ENCODE measurements at places on chromosomes 3 and 15.

- no peak for DNase-seq
Observed at GRCh38 chr3:107392549-107393165, 15.4 kb downstream of the CCDC54 start.

- DNase-seq = no peak
Observed at GRCh38 chr15:88440021-88440420, 27.2 kb downstream of the MRPL46 start.

DNA sequence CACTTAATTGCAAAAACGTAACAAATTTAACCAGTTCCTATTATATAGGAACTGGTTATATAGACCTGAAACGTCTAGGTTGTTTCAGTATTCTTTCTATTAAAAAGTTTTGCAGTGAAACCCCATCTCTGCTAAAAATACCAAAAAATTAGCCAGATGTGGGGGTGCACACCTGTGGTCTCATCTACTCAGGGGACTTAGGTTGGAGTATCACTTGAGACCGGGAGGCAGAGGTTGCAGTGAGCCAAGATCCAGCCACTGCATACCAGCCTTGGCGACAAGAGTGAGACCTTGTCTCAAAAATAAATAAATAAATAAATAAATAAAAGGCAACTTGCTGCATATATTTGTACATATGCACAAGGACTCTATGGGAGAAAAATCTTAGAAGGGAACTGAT is 387.0 kb downstream of the TUSC7 start:
- no peak for DNase-seq

DNA sequence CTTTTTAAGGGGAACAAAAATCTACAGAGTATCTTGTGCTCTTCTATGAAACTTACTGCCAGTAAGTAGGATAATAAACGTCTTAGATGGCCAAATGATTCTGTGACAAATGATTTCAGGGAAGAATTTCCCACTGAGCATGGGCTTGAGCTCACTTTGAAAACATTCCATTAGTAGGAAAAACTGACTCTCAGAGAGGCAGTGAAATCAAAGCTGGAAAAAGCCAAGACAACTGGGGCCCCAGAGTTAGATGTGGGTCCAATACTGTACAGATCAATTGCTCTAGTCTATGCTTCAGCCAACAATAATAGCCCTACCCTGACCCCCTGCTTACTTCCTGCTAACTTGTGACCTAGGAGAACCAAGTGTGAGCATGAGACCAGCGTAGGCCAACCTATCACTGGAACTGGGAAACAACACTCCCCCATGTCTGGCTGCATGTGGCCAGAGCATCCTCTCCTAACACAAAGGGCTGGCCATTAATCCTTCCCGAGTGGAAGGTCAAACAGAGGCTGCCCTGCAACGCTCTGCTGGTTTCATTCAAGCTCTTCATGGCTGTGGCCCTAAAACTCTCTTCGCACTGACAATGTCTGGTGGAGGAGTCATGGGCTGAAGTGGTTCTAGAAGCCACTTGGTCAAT is 68.8 kb downstream of the FOXB1 start:
- DNase-seq = no peak

GRCh38 chr3:22966349-22966748 is 236.8 kb upstream of the UBE2E2 start:
- DNase-seq = no peak

- DNase-seq = no peak
Observed at GRCh38 chr3:140602781-140603180, 75.1 kb upstream of the TRIM42 start.

DNA sequence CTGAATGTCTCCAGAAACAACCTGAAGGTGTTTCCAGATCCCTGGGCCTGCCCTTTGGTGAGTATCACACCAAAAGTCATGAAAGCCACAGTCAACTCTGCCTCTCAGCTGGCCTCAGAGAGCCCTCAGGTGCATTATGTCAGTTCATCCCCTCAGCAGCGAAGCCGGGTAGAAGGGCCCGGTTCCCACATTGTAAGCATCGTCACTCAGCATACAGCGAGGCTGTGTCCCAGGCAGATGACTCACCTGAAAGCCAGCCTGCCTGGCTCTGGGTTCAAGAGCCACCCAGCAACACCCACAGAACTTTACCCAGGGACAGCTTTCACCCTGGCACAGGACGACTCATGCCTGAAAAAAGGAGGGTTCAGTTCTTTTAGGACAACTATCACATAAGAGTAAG is 91.6 kb downstream of the LRRK1 start:
- no peak for DNase-seq

GRCh38 chr3:73966733-73967132 is 342.0 kb upstream of the PDZRN3 start:
- DNase-seq = no peak

- DNase-seq = no peak
Observed at GRCh38 chr3:45786801-45787495, 9.4 kb downstream of the SLC6A20 start.

DNA sequence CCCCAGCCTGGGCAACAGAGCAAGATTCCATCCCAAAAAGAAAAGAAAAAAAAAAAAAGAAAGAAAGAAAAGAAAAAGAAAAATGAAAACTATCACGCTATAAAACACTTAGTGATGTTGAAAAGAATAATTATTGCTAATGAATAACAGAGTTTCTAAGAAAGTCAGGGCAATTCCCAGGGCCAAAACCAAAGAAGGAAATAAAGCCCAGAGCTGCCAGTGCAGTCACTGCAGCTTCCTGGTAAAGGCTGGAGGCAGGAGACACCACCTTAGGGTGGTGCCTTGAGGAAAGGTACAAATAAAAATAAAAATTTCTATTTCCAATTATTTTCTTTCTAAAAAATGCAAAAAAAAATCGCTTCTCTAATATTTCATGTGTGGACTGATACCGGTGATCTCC is 19.7 kb upstream of the UACA start:
- no peak for DNase-seq

DNA sequence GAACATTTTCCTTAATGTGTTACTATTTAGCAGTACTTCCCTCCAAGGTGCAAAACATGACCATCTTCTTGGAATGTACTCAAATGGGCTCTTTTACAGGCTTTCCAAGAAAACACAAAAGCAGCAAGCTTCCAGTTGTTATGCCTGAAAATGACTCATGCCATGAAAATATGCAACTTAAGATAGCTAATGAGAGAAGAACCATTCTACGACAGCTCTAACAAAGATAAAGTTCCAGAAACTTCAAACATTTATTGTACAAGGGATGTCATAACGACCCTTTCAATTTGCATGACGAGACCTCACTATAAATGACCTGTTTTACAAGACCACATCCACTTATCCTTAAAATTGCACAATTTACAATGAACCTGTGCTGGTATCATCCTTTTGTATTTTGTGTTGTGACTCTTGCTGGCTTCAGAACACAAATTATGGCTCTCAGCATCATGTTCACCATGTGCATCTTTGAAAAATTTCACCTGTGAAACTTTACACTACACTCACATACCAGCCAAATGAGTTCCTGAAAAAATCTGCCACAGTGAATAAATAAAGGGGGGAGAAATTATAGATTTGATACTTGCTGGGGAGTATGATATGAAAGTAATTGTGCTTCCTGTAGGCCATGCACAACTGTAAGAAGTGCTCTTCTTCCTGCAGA is 433.7 kb downstream of the MAGI1 start:
- no peak for DNase-seq

- DNase-seq = no peak
Observed at GRCh38 chr15:54789376-54789775, 407.4 kb downstream of the RSL24D1 start.

DNA sequence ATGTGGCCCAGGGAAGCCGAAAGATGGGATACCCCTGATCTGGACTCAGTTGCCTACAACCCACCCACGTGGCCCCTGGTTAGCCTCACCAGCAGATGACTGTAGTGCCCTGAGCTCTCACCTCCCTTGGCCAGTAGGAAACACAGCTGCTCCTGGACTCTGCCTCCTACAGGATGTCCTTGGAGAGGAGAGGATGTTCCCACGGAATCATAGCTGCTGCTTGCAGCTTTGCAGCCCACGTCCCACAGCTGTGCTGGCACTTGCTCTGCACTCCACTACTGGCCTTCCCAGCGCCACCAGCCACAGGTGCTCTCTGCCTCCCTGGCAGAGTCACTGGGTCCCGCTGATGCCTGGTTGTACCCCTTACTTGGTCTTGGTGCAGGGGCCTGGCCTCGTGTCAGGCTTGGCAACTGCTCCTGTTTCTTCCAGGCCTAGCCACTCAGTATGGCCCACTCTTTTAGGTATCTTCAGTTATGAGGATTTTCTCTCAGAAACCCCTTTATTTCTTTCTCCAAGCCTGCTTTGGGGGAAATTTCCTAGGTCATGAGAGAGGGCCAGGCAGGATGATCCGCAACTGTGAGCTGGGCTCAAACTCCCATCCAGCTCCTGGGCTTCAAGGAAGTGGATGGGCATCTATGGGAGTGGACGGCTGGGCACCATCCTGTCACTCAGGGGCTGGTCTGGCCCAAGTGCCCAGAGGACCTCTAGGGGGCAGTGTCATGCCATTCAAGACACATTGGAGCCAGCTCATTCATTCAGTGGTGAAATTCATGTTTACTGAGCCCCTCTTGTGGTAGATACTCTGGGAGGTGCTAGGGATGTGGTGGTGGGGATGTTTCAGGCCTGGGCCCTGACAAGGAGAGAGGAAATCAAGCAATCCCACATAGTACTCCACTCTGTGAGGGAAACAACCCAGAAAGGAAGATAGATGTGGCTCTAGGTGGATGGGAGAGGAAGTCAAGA is 16.2 kb upstream of the VILL start:
- no peak for DNase-seq

DNA sequence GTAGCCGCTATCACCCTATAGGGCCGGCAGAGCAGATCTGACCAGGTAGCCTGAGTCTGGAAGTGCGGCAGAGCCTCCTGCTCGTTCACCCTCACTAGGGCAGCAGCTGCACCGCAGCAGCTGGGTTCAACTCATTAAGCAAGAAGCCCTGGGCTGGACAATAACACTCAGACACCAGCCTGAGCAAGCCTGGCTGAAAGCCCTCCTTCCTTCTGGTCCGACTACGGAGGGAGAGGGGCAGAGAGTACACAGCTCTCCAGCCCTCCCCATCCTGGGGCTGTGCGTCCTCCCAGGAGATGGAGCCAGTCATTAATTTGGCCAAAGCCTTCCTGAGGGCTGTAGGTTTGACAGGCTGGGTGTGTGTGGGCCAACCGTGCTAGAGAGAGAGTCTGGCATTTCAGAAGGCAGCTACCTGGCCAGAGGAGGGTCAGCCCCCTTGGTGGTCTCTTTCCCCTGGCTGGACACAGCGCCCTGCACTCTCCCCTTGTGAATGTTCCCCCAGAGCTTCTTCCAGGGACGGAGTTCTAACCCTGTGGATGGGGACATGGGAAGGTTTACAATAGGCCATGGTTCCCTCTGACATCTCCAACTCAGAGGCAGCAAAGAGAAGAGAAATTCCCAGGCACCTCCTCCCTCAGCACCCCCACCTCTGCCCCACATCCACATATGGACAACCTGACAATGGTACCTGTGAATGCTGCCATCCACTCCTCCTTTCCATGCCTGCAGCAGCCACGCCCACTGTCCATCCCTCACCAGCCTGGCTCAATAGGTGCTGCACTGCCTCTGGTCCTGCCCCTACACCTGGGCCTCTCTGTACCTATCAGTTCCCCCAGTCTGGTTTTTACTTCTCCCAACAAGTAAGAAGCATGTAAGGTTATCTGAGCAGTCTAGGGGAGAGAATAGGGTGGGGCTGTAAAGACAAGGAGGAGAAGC is 6.5 kb downstream of the CHRNB4 start:
- DNase-seq = no peak

- no peak for DNase-seq
Observed at GRCh38 chr3:71172951-71173350, 410.6 kb downstream of the FOXP1 start.

DNA sequence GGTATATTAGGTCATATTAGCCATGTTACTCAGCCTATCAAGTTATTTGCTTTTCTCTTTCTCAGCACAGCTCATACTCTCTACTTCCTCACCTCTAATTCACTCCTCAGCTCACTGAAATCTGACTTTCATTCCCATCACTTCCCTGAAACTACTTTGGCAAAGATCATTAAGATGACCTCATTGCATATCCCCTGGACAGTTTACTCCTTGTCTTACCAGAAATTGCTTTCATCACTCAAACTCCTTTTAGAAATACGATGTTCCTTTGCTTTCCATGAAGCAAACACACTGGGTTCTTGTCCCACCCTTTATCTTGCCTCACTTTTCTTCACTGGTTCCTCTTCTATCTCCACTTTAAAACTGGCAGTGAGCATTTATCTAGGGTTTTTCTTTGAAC is 354.4 kb downstream of the TUSC7 start:
- no peak for DNase-seq

DNA sequence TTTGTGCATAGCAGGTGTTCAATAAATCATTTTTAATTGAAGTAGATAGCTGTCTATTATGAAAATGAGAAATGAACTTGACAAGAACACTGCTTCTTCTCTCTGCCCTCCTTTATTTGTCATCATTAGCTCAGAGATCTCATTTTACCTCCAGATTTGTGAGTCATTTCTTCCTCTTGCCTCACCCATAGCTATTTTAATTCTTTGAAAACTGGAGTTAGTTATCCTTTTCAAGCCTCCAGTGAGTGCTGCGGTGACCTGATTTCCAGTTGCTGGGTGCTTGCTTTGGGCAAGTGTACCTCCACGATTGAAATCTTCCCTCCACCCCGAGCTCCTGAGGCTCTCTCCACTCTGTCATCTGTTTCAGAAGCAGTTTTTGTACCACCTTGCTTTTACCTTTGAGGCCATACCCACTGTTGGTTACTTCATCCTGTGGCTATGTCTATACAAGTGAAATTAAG is 114.6 kb downstream of the NFKBIZ start:
- no peak for DNase-seq

DNA sequence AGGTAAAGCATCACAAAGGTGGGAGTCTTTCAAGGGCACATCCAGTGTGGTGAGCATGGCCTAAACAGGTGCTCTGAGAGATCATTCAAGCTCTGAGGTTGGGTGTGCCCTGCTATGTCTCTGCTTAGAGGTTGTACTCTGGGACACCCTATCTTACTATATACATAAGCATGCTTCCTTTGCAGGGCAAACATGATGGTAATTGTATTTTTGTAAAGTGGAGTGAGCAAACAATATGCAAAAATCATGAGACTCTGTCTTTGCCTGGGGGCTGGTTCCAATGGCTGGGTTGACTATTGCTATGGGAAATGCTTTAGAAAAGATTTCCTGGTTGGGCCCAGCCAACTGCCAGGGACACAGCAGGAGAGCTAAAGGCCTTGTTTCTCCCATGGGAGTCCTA is 315.1 kb upstream of the TLE3 start:
- no peak for DNase-seq

DNA sequence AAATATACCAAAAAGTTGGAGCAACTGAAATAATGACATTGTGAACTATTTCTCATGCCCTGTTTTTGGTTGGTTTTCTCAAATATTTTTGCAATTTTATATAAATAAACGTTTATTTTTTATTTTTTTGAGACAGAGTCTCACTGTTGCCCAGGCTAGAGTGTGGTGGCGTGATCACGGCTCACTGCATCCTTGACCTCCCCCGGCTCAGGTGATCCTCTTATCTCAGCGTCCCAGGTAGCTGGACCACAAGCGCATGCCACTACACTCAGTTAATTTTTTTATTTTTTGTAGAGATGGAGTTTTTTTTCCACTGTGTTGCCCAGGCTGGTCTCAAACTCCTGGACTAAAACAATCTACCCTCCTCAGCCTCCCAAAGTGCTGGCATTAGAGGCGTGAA is 45.6 kb downstream of the YEATS2 start:
- DNase-seq = no peak

- no peak for DNase-seq
Observed at GRCh38 chr3:169131690-169132464, 531.6 kb downstream of the MECOM start.

All from omental fat pad (tissue), 4 donors.